Mononuclear cell (primary cell): ENCODE measurements at places on chromosomes 7 and 10. TPM values are rescaled to one million over a fixed set of nuclear protein-coding genes. Genes with fewer than 3 reads are reported as not detected.

The TMEM184A gene
- total RNA-seq = not detected

The GIMAP6 gene
- total RNA-seq = 26.2 TPM

The CYP2C19 gene
- not detected for total RNA-seq

The KEL gene
- 0.10 TPM for total RNA-seq

The GRK5 gene
- total RNA-seq = 10.6 TPM

The EPHB6 gene
- total RNA-seq = 8.3 TPM

The PRRT4 gene
- 0.10 TPM for total RNA-seq
